Choroid plexus epithelial cell (primary cell): ENCODE measurements at places on chromosomes 4 and X.
A peak's percentile ranks its signal among the peaks of the same experiment; 100 is the strongest.

GRCh38 chrX:65601530-65602220, 65.8 kb upstream of the MSN start:
- DNase-seq: peak; percentile 91

DNA sequence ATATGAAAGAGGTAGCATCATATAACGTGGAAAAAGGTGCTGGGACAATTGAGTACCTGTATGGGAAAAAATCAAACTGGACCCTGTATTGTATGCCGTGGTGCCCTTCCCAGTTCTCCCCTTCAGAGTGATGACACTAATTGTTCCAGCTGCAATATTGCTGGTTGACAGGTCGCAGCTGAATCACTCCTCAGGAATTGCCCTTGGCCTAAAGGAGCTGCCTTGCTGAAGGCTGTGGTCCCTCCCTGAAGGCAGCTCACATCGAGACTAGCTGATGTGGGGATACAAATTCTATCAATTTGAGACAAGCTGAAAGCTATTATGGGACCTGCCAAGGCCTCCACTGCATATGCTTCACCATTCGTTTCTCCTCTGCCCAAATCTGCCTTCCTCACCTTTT, 39.3 kb upstream of the CXCL8 start:
- peak; percentile 58 for DNase-seq

- DNase-seq: peak; percentile 11
Observed at GRCh38 chrX:26915064-26915463, 548.1 kb downstream of the PPP4R3C start.

GRCh38 chr4:72295966-72296557, 264.3 kb downstream of the NPFFR2 start:
- peak; percentile 84 for DNase-seq

DNA sequence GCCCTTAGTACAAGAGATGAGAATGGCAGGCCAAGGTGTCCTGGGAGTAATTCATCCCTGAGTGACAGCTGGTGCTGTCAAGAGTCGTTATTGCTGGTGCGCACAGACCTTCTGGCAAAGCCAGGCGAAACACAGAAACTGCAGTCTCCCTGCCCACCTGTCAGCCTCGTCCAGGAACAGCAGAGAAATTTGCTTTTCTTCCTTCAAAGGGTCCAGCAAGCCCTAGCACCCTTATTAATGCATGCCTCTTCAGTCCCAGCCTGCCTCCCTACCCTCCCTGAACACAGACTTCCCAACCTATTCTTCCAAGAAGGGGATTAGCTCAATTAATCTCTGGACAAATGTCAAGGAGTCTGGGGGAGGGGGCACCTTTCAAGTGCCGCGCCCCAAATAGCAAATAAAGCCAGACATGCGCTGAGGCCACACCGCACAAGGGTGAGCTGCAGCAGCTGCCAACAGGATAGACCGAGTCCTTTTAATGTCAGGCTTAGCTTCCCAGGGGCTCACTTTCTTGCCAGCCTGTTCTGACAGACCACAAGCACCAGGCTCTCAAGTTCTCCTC, 250.7 kb upstream of the RASGEF1B start:
- DNase-seq: no peak

DNA sequence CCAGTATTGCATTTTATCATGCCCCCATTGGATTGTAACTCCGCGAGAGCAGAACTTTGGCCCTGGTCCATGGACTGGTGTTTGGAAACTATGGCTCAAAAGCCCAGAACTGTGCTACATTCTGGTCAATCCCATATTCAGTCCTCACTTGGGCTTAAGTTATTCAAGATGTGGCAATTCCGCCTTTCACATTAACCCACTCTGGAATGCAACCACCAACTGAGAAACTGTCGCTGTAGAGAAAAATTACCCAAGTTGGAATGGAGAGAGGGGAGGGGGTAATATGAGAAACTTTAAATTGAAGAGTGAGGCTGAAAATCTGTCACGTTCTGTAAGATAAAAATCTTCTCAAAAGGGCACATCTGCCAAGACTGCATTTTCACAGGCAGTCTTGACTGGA, 189.6 kb upstream of the NHS start:
- no peak for DNase-seq

DNA sequence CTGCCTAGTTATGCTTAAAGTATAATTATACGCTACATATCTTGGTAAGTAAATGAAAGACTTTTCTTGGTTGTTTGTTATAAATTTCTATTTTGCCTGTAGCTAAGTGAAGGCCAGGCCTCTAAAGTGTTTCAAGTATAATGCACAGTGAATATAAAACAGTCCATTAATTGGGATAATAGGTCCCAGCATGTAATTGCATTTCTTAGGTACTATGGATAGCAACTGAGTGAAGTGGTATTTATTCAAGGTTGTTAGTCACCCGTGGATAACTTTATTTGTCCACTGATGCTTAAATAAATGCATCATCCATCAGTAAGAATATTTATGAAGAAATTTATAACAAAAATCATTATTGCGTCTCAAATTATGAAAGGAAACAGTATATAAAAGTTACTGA, 59.1 kb downstream of the TEX13C start:
- DNase-seq: no peak

DNA sequence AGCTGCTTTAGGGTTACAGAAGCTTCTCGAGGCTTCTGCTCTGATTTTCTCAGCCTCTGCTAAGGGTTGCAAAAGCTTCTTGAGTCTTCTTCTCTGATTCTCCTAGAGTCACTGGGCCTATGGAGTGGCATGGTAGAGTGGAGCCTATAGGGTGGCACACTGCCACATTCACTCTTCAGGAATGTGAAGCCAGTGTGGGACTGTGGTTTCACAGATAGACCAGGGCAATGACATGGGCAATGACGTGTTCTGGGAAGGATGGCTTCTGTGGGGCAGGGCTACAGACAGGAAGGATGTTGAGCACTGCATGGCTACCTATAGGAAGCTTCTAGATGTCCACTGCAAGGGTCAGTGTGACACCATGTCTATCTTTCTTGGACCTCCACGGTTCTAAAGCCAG, 11.0 kb upstream of the MAMLD1 start:
- no peak for DNase-seq

DNA sequence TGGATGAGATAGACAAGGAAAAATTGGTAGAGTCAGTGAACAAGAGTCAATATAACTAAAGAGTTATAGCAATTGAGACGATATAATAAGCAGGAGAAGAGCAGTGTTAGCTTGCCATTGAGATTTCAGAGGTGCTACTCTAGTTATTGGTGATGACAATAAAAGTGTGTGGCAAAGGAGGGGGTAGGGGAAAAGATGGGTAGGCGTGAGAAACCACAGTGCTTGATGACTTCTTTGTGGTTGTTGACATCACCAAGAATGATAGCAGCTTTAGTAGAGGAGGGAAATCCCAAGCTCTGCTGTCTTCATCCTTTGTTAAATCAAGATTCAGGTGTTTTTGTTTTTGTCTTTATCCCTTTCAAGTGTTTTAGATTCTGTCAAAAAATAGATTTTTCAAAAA, 179.9 kb upstream of the PPP3CA start:
- DNase-seq: no peak

GRCh38 chr4:151541389-151542071, 132.6 kb downstream of the FHIP1A start:
- peak; percentile 72 for DNase-seq

DNA sequence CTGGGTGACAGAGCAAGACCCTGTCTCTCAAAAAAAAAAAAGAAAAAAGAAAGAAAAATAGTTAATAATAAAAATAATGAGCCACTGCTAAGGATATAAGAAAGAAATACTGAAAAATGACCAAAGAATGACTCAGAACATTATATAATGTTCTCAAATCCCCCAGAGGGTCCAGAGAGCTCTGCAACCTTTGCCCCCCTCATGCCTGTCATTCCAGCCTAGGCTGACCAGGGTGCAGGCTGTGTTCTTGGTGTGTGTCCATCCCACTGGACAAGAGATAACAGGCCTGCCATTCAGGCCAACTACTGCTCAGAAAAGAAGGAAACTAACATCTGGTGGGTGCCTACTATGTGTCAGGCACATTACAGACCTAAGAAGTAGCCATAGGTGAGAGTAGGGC, 72.7 kb upstream of the EDNRA start:
- peak; percentile 52 for DNase-seq

DNA sequence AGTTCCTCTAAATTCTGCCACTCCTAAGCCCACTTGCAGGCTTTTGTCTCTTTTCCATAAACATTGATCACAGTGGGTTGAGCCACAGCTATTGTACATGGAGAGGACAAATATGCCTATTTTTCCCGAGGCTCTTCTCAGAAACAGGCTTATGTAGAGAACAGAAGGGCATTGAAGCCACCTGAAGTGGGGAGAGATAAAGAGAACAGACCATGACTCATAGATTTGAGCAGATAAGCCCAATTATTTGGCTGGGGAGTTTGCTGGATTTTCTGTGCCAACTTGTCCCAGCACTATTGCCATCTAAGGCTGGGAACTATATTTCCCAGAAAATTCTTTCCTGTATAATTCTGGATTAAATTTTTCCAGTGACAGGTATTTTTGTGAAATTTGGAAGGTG, 446.1 kb upstream of the RPS6KA3 start:
- no peak for DNase-seq

DNA sequence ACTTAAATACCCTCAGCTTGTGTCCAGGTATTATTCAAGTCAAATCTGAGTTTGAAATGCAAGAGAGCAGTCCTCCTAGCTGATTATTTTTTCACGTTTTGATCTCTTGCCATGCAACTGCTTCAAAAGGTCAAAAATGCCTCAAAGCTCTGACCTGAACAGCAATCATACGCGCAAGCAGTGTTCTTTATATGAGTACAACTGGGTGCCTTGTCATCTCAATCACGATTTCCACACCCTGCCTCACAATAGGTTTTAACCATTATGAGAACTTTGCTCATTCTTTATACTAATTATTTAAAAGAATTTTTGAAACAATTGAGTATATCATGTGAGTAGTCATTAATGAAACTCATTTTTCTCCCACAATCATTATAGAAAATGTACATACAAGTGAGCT, 649.1 kb downstream of the DMD start:
- no peak for DNase-seq

DNA sequence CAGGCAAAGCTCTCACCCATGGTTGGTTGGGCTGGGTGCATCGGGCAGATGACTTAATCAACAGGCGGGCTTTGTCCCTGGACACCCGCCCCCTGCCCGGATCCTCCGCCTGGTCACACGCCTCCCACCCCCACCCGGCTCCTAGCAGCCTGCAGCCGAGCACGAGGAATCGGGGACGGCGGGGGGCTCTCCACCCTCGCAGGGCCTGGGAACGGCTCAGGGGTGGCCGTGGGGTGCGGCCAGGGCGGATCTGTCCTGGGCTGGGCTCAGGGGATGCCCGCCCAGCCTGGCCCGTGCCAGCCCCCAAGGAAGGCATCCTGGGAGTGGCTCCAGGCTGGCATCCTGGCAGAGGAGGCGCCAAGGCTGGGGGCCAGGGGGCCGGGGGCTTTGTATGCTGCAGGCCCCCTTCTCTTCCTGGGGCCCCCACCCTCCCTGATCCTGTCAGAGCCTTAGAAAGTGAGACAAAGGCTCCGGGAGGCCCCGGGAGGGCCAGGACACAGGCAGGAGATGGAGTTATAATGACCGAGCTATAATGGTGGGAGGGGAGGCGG, 32.5 kb upstream of the FGFR3 start:
- no peak for DNase-seq

- no peak for DNase-seq
Observed at GRCh38 chr4:172899861-172900260, 268.8 kb upstream of the GALNT7 start.

DNA sequence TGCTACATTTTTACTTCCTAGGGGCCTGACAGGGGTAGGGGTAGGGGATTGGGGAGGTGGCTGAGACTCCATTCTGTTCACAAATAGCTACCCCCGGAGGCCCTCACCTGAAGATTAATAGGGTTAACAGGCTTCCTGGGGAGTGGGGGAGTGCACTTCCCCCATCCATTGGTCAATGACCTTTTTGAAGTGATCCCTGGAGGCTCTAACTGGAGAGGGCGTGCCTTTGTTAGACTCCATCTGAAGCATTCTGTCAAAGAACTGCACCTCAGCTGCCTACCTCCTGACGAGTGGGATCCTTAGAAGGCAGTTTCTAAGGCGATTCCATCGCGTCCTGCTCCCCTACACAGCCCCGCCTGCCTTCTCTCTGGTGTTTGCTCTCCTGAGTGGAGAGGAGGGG, 10.0 kb upstream of the MTM1 start:
- no peak for DNase-seq

DNA sequence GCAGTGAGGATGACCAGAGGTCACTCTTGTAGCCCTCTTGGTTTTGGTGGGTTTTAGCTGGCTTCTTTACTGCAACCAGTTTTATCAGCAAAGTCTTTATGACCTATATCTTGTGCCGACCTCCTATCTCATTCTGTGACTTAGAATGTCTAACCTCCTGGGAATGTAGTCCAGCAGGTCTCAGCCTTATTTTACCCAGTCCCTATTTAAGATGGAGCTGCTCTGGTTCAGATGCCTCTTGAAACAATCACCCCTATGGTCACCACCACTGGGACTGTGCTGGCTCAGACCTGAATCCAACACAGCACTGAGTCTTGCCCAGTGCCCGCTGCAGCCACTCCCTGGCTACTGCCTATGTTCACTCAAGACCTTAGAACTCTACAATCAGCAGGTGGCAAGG, 49.4 kb downstream of the MCUB start:
- no peak for DNase-seq

- DNase-seq: no peak
Observed at GRCh38 chr4:118325431-118325830, 27.4 kb downstream of the PRSS12 start.

DNA sequence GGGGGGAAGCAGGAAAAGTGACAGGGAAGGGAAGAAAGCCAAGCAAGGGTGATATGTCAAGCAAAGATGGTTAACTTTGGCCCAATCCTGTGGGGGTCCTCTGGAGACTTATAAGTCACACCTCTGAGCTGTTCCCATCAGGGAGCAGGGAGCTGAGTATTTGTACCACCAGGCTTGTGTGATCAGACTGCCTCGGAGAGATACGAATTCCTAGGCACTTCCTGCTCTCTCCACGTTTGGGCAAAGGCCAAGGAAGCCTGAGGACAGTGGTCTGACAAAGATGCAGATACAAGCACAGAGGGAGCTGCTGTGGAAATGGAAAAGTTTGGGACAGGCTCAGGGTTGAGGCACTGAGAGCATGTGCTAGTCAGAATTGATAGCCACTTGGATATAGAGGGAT, 10.4 kb upstream of the PPP3CA start:
- DNase-seq: peak; percentile 40

DNA sequence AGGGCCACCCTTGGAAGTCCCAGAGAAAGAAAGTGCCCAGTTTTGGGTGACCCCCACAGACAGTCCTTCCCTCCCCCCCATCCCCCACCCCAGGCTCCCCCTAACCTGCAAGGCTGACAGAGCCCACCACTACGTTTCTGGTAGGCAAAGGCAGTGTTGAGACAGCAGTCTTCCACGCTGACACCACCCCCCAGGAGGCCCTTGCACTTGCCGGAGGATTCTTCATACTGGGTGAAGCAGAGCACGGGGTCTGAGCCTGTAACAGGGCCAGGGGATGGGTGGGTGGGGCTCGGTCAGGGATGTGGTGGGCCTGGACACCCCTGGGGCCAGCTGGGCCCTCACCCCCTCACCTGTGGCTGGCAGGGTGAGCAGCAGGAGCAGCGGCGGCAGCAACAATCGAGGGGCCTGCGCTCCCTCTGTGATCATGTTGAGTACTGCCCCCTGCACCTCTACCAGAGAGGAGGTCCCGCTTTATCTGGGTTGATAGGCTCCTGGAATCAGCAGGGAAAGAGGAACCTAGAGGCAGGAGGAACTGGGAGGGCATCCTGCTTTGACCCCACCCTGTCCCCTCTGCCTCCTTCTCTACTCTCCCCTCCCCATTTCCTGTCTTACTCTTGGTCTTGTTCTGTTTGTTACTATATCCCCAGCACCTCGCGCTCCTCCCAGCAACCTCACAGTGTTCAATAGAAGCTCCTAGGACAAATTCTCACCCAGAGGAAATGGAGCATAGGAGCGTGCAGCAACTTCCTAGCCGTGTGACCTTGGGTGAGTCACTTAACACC, at the start of gene CFP:
Gene CFP, minus strand, starts transcription at position 512 of the 782 bp plus-strand sequence. Its CDS starts 86 bp downstream, at position 426.
- no peak for DNase-seq

- no peak for DNase-seq
Observed at GRCh38 chr4:1767061-1767769, 25.9 kb upstream of the FGFR3 start.
